Inflammatory macrophage treated with lipopolysaccharide for 4 hours (primary cell): ENCODE measurements at places on chromosomes 5 and 9.

- DNase-seq, result no peak
These were observed 150.4 kb upstream of the ERCC6L2 start for GRCh38 chr9:95725045-95725444.

- no peak for DNase-seq
These were observed 1.8 kb downstream of the PTGES2 start for GRCh38 chr9:128125580-128126354.

DNA sequence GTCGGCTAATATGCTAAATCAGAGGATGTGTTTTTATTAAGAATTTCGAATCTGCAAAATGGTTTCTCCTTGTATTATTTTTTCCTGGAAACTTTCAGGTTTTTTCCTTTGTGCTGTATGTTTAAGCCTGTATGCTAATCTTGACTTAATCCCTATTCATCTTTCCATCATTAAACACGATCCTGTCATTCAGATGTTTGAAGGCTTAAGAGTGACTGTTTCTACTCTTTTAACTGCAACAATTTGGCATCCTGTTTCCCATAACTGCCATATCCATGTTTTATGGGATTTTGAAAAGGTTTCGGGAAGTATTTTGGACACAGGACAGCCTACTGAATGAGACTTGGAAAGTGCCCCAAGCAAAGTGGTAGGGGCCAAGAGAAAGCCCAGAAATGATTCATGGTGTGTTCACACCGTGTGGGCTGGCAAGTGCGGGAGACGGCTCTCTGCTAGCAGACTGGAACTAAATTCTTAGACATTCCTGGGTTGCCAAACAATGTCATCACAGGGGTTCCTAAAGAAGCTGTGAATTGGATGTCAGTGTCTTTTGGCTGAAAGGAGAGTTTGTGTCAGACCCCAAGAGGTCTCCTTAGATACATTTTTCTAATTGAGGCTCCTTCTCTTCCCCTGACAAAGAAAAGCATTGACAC, 125.4 kb upstream of the ADAMTS16 start:
- no peak for DNase-seq

DNA sequence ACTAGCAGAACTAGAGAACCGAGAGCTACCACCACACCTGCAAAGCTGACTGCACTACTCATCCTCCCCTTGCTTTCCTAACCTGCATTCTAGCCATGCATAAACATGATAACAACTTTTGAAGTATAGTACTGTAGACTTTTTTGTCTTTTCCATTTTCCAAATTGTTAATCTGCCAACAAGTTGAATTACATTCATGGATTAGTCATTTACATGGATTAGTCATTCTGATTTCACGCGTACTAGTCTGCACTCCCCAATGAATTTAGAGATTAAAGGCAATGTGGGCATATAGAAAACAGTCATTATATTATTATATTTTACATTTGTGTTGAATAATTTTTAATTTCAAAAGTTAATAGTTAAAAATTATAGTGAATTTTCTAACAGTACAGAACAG, 81.4 kb downstream of the EDIL3 start:
- DNase-seq, result no peak

DNA sequence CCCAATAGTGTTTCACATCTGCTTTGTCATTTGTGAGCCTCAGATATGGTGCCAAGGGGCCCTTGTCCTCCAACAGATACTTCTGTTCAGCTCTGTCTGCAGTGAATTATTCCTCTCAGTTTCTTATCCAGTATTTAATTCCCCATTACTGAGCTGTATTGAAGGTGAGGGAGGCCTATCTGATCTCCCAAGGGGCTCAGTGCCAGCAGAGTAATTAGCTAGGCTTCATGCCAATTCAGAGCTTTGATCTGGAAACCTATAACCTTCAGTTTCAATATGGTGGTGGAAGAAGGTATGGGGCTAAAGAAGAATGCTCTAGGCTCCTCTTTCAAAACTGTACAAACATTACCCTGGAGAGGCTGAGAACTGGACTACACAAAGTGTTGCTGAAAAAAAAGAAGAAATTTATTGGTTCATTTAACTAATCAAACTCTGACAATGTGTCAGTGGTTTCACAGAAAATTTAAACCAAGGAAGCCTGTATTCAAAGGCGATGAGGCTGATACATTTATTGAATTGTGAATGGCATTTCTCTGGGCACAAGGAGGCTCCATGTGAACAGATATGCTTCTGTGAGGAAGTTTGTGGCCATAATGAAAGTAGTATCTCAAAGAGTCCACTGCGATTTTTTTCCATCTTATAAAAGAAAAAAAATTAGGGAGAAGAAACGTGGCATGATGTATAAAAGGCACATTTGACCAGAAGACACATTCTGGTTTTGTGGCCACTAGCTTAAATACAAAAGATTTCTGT, 397.8 kb downstream of the TLE4 start:
- no peak for DNase-seq

DNA sequence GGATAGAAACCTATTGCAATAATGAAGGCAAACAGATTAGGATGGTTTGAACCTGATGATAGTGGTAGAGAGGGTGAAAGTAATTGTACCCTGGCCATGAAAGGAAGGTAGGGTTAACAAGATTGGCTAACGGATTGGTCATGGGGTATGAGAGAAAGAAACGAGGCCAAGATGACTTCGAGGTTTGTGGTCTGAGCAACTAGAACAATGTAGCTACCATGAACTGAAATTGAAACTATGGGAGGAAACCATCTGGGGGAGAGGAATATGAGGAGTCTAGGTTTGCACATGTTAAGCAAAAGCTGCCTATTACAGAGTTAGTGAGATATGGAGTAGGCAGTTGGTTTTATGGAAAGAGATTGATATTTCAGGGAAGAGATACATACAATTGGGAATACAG, 406.0 kb downstream of the PRELID2 start:
- DNase-seq, result no peak

GRCh38 chr5:100683881-100684280, 148.7 kb downstream of the FAM174A start:
- no peak for DNase-seq

GRCh38 chr9:78753039-78753438, 456.1 kb downstream of the PSAT1 start:
- DNase-seq, result no peak

- DNase-seq, result no peak
These were observed 28.1 kb upstream of the POU4F3 start for GRCh38 chr5:146310540-146310939.

DNA sequence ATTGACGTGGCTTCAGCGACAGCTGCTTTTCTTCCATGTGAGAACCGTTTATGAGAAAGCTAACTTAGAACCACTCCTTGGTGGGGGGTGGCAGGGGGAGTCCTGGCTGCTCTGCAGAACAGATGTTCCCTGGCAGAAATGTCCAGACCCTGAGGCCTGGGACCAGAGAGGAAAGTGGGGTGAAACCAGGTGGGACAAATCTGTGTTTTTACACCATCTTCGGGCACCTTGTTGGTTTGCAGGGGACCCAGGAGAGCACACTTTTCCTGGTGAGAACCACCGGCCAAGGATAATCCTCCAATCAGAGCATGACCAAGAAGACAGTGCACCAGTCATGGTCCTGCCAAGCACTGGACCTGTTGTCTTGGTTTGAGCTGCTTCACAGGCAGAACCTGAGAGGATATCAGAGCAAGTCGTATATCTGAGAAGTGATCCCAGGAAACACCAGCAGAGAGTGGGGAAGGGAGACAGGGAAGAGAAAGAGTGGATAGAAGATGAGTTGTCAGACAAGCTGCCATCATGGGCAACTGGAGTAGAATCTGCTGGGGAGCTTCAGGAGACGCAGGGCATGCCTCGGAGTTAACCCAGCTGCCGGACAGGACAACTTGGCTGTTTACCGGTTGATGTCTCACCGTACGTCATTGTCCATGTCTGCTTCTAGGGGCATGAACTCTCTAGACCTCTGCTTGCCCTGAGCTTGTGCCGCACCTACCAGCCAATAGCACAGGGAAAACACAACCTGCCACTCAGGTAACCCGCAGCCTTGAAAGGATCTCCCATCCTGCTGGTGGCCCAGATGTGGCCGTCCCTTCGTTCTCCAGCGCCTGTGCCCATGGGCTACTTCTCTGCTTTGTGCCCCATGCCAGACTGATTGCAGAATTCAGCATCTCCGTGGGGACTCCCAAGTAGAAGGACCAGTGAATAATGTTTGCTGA, 178.4 kb upstream of the MVB12B start:
- no peak for DNase-seq

- DNase-seq, result peak; percentile 2
These were observed 423.8 kb downstream of the SPOCK1 start for GRCh38 chr5:137075163-137075970.

- DNase-seq, result no peak
These were observed 1847.9 kb upstream of the ACO1 start for GRCh38 chr9:30536494-30536893.

DNA sequence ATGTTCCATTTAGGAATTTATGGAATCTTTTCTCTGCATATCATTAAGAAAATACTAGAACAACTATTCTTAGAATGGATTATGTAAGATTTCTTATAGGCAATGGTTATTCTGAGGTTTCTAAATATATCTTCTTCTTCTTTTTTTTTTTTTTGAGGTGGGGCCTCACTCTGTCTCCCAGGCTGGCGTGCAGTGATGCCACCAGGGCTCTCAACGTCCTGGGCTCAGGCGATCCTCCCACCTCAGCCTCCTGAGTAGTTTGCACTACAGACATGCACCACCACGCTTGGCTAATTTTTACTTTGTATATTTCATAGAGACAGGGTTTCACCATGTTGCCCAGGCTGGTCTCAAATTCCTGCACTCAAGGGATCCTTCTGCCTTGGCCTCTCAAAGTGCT, 137.2 kb downstream of the SREK1 start:
- peak; percentile 66 for DNase-seq

DNA sequence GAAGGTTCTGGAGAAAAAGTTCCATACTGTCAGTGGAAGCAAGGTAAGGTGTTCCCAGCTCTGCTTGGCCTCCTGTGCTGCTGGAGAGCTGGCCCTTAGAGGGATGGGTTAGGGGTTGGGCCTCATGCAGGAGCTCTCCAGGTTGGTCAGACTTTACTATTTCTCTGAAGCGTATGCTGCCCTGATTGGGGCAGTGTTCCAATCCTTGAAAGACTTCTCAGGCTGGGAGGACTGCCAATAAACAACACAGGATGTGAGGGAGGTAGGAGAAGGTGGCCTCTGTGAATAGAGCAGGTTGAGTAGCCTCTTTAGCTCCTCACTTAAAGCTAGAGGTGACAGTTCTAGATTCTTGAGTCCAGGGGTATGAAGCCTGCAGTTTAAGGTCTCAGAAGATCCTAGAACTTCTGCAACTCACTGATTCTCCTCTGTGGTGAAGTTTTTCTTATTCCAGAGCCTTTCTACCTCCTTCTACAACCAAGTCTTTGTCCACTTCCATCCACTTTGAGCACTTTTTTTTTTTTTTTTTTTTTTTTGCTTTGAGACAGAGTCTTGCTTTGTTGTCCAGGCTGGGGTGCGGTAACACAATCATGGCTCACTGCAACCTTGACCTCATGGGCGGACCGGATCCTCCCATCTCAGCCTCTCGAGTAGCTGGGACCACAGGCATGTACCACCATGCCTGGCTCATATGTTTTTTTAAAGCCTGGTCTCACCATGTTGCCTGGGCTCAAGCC, 3.0 kb downstream of the HNRNPAB start:
- no peak for DNase-seq

- DNase-seq, result no peak
These were observed 12.0 kb downstream of the PRKACG start for GRCh38 chr9:69001921-69002320.

DNA sequence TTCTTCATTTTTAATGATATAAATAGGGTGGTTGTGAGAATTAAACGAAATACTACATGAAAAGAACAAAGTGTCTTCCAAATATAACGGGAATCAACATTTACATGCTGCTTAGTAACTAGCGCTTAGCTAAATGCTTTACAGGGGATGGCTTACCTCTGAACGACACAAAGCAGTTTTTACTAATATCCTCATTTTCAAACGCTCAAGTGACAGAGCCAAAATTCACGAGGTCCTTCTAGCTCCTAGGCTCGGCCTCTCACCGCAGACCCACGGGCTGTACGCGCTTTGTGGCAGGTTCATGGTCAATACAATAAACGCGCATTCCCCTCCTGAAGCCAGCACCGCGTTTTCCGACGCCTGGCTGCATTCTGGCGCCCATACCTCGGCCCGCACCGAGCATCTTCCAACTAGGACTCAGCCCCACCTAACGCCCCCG, 442 bp downstream of the ZNF510 start:
- DNase-seq, result no peak

- DNase-seq, result no peak
These were observed 107.1 kb upstream of the LMX1B start for GRCh38 chr9:126506361-126507317.

DNA sequence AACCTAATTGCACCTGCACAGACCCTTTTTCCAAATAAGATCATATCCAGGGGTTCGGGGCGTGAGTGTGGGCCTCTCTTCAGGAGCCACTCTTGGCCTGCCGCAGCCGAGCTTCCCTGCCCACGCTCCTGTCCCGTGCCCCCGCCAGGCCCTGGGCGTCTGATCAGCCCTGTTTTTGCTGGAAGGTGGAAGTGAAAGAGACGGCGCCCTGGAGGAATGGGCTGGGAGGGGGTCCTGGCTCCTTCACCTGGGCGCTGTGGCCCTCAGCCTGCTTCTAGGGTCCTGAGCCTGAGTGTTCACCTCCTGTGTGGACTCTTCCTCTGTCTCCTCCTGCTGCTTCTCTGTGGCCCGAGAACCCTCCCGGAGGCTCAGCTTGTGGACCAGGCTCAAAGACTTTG, 11.2 kb upstream of the COL5A1 start:
- DNase-seq, result no peak

GRCh38 chr5:665541-665955, 27.6 kb downstream of the TPPP start:
- DNase-seq, result no peak

GRCh38 chr9:134301387-134302129, 24.7 kb upstream of the RXRA start:
- no peak for DNase-seq

DNA sequence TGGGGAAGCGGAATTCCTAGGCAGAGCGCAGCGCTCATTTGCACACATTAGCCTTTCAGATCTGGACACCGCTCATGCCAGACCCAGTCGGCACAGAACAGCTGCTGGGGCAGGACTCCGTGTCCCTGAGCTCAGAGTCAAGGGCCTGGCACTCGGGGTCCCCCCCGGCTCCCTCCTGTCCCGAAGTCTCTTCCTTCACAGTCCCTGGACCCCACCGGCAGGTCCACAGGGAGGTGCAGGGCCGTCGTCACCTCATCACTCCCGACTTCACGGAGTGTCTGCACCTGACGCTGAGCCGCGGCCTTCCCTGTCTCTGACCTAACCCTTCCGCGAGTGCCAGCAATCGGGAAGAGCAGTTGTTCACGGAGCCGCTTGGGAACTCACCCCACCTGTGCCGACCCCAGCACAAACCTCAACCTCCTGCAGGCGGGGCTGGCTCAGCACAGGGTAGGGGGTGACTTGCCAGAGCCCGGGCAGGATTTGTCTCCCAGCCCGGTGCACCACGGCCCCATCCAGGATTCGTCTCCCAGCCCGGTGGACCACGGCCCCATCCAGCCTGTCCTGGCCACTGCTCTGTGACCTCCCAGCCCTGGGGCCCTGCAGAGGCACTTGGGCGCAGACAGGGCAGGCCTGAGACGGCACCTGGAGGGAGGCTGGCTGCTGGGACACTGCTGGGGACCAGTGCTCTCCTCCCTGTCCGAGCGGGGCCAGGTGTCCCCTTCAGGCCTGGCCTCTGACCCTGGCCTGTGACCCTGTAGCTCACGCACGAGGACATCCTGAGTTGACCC, 9.9 kb upstream of the SLC9A3 start:
- DNase-seq, result no peak
